Stimulated activated CD4-positive, alpha-beta T cell treated with anti-CD3 and anti-CD28 coated beads, Interleukin-15, amount 100 ng/mL, for 1 hour (primary cell): ENCODE measurements at places on chromosomes 1 and 21.

- no peak for DNase-seq
Measured at GRCh38 chr1:223203034-223203408, 60.0 kb upstream of the TLR5 start.

- DNase-seq: no peak
Measured at GRCh38 chr1:186498071-186498470, 37.2 kb upstream of the PDC start.

DNA sequence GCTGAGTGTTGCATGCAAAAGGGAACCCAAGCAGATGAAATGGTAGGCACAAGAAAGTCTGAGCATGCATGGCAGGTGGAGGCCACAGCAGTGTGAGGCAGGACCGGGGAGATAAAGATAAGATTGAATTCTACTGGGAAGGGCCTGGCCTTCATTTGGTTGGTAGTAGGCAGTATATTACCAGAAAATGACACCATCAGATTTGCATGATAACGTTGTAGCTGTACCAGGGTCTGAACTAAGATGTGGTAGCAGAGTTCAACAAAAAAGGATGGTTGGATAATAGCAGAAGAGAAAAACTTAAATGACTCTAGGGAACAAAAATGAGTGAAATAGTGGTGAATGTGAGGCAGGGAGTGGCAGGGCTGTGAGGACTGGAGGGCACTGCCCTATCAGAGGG, 75.6 kb upstream of the DNAJC6 start:
- DNase-seq: no peak

- no peak for DNase-seq
Measured at GRCh38 chr1:168127503-168127902, 9.2 kb downstream of the GPR161 start.

GRCh38 chr1:159581422-159581821, 6.2 kb upstream of the APCS start:
- no peak for DNase-seq

DNA sequence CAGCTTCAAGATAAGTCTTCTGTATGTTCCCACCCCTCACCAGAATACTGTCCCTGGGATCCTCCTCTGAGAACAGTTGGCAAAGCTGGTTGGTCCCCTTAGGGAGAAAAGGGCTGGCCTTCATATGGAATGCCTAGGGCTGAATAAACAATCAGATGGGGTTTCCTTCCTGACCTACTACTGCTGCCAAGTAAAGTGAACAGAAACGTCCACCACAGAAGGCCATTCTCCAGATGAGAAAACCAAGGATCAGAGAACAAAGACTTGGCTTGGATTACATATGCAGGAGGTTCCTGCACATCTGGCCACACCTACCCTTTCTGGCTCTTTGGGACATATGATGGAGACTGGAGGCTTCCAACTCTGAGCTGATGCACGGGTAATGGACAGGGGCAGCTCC, 194.5 kb downstream of the HIVEP3 start:
- DNase-seq: no peak
